ENCODE measurements at places on chromosomes 7 and 10. TPM values are rescaled to one million over a fixed set of nuclear protein-coding genes. Genes with fewer than 3 reads are reported as not detected.

CALD1 gene
- not detected for polyA plus RNA-seq

- no peak for DNase-seq
- no peaks in the 10 kb centered on the region for H3K27me3 ChIP-seq
- no peaks in the 10 kb centered on the region for H3K36me3 ChIP-seq
- no peak overlapping the region for H3K4me3 ChIP-seq
- H3K4me1 ChIP-seq = no peaks in the 10 kb centered on the region
Observed at GRCh38 chr10:89278034-89278535, 23.8 kb upstream of the IFIT2 start.

GRCh38 chr10:71713135-71714030 lies 6.2 kb downstream of the C10orf105 start:
- DNase-seq = peak; percentile 79
- peaks cover 7% of the 10 kb centered on the region for H3K36me3 ChIP-seq
- peak overlapping the region; percentile 64 for H3K4me3 ChIP-seq
- H3K4me1 ChIP-seq = peaks cover 97% of the 10 kb centered on the region

GRCh38 chr7:139709485-139709884 lies 68.3 kb downstream of the HIPK2 start:
- no peak overlapping the region for H3K27ac ChIP-seq
- peaks cover 9% of the 10 kb centered on the region for H3K4me1 ChIP-seq
- no peak for DNase-seq
- no peaks in the 10 kb centered on the region for H3K27me3 ChIP-seq
- no peak overlapping the region for H3K4me3 ChIP-seq
- H3K36me3 ChIP-seq = peaks cover 88% of the 10 kb centered on the region

DNA sequence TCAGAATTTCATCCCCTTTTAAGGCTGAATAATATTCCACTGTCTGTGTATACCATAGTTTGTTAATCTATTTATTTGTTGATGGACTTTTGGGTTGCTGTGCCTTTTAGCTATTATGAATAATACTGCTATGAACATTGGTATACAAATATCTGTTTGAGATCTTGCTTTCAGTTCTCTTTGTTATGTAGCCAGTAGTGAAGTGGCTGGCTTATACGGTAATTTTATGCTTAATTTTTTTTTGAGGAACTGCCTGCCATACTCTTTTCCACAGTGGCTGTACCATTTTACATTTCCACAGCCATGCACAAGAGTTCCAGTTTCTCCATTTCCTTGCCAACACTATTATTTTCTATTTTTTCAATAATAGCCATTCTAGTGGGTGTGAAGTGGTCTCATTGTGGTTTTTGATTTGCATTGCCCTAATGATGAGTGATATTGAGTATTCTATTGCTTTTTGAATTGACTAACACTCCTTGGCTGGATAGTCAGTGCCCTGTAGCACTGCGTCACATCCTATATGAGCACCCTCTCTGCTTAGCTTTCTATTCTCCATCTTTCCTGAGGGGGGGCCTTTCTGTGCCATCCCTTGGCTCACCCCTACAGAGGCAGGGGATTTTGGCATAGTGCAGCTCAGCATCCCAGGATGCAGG lies 29.4 kb upstream of the RAPGEF5 start:
- no peaks in the 10 kb centered on the region for H3K4me1 ChIP-seq
- H3K36me3 ChIP-seq = no peaks in the 10 kb centered on the region
- DNase-seq = no peak
- H3K4me3 ChIP-seq = no peak overlapping the region
